ENCODE measurements at places on chromosomes 4 and X. TPM values are rescaled to one million over a fixed set of nuclear protein-coding genes. Genes with fewer than 3 reads are reported as not detected.

The NELFA gene
- total RNA-seq = 18.4 TPM

The CXorf65 gene
- total RNA-seq = not detected

The ATOH1 gene
- total RNA-seq = not detected

The MAP9 gene
- total RNA-seq = 0.30 TPM

The USP51 gene
- total RNA-seq = 0.79 TPM

The BMX gene
- total RNA-seq = 14.0 TPM

The DAPP1 gene
- total RNA-seq = not detected

The SSX4B gene
- not detected for total RNA-seq

The LRRC66 gene
- 0.10 TPM for total RNA-seq

The CYLC1 gene
- total RNA-seq = not detected

The KLKB1 gene
- not detected for total RNA-seq

The MBNL3 gene
- total RNA-seq = 4.3 TPM

The MCF2 gene
- not detected for total RNA-seq

The GAGE2A gene
- not detected for total RNA-seq

The CLCN4 gene
- 5.4 TPM for total RNA-seq

The DMRTC1 gene
- not detected for total RNA-seq

The EPHA5 gene
- not detected for total RNA-seq

The SAGE1 gene
- total RNA-seq = not detected

The EBP gene
- total RNA-seq = 79.9 TPM

The SLC10A7 gene
- 7.3 TPM for total RNA-seq

The SULT1E1 gene
- 0.34 TPM for total RNA-seq

The SMIM43 gene
- total RNA-seq = 0.20 TPM

The SLC49A3 gene
- total RNA-seq = 9.4 TPM

All from mammary microvascular endothelial cell (primary cell).